NCI-H82 (cell line): ENCODE measurements at places on chromosomes 6 and 20.

- DNase-seq, result no peak
Observed at GRCh38 chr6:35580836-35581235, 68.1 kb upstream of the TULP1 start.

DNA sequence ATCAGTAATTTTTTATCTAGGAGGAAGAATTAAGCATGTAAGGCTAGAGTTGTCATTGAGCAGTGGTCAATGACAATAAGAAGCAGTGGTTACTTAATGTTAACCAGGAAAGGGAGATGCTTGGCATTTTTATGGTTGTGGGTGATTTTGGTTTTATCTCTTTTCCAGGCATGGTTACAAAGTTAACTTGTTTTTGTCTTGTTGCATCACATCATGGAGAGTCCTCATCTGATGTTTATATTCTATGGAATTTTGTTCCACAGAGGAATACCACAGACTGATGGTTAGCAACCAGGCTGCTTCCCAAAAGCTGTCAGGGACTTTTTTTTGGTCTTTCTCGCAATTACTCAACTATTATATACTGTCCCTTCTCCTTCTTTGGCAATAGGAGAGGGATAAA, 32.7 kb downstream of the OPRM1 start:
- no peak for DNase-seq

DNA sequence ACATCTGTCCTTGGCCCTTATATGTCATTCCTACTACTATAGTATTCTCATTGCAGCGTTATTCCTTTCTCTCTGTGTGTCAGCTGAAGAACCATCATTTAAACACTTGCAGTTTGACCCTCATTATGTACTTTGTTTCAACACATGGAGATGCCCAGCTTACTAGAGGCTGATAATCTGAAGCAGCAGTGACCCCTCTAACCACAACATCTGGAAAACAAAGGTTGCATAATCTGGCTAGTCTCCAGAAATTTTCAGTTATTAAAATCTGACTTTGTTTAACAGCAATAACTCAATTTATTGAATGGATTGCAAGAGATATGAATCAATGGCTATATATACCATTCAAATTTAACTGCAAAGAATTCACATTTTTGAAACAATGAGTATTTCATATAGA, 6.6 kb upstream of the PHIP start:
- DNase-seq, result no peak

DNA sequence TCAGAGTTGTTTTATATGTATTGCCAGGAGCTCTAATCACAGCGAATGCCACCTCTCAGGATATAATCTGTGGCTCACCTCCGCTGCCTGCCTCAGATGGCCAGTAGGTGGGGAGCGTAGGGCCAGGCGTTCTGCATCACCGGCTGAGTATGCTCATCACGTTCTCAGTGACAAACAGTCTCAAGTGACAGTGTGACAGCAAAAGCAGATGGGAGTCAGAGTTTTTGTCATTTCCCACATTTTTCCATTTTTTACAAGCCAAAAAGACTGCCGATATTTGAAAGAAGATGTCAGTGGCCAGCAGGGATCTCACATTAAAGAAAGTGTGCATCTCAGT, 208.7 kb downstream of the ALDH8A1 start:
- no peak for DNase-seq

GRCh38 chr20:45934046-45934585, 367 bp upstream of the PCIF1 start:
- DNase-seq, result peak; percentile 84
